ENCODE measurements at places on chromosomes 7 and 10.
A peak's percentile ranks its signal among the peaks of the same experiment; 100 is the strongest.

GRCh38 chr10:34764472-34764946 is 50.6 kb downstream of the PARD3 start:
- no peak for DNase-seq

DNA sequence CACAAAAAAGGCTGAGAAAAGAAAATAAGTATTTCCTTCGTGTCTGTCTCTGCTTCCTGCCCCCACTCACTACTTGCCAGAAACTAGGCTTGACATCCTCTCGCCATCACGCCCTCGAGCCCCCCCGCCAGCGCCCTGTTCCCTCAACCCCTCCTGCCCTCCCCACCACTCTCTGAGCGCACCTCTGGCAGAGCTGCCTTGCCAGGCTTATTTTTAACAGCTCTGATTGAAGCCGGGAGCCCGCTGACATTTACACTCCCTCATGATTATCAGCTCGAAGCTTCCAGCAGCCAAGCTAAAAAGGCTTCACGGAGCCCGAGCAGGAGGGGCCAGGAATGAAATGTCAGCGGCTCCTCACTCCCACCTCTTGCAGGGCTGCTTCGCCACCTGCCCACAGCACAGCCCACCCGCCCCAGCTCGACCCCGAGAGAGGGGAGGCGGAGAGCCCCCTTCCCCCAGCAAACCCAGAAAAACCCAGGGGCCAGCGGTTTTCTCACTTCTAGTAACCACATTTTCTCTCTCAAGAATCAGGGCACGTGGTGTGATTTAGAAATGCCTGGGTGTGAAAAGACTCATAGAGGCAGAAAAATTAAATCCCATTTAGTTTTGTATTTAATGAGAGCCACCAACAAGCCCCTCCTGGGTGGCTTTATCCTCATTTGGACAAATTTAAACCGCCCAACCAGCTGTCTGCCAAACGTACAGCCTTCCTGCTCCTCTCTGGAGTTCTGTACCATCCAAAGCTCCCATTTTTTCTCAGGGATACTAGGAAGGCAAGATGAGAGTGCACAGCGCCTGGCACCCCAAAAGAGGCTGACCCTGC is 89.3 kb downstream of the SLIT1 start:
- DNase-seq: peak; percentile 63

DNA sequence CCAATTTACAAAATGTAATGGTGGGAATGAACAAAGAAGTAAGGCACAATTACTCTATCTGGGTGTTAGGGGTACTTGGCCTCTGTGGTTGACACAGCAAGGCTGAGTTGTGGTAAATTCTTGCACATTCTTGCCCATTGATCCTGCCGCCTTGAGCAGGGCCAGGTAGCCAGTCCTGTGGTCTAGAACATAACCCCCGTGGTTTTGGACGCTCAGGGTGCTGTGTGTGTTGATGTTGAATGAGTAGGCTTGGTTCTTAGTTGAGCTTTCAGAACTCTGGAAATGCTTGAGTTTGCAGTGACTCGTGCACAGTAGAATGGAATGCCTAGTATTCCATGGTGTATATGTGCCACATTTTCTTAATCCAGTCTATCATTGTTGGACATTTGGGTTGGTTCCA is 42.3 kb upstream of the CDHR3 start:
- DNase-seq: no peak

DNA sequence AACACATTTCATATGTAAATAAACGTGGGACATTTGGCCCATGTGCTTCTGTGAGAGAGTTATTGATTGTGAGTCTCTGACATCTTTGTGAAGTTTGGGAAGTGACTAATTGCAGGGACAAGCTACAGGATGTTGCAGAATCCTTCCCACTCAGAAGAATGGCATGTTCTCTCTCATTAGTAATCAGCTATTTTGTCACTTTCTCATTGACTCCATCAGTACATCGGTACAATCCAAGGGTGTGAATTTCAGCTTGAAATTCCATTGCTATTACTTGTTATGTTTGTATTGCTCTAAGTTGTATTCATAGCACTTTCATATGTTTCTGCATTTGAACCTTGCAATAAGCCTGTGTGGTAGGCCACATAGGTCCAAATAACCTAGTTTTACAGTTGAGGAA is 100.0 kb upstream of the KCNMA1 start:
- DNase-seq: no peak
